Daoy (cell line): ENCODE measurements at places on chromosomes 12 and 14.

- DNase-seq: no peak
Measured at GRCh38 chr14:52547526-52547925, 4.8 kb downstream of the TXNDC16 start.

- no peak for DNase-seq
Measured at GRCh38 chr12:30000401-30000800, 216.7 kb upstream of the TMTC1 start.

DNA sequence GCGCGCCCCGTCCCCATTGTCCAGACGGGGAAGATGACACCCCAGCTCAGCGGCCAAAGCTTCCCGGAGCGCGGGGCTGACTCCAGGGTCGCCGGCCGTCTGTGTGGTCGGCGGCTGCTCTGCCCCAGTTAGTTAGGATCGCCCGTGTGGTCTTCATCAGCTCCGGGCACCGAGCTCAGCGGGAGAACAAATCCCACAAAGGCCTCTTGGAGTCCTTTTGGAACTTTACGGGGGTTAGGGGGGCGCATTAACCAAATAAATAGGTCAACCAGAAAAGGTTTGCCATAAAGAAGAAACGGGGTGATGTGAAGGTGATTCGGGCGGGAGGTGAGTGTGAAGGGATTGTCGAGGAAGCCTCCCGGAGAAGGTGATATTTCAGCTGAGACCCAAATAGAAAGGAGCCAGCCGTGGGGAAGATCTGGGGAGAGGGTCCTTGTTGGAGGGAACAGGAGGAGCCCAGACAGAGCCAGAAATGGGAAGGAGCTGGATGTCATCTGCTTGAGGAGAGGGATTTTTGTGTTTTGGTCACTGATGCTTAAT is 697 bp downstream of the ATP6V0A2 start:
- peak; percentile 9 for DNase-seq

GRCh38 chr14:89493877-89494634 is 77.0 kb upstream of the FOXN3 start:
- no peak for DNase-seq

- DNase-seq: no peak
Measured at GRCh38 chr12:125276567-125276966, 211.3 kb downstream of the AACS start.

DNA sequence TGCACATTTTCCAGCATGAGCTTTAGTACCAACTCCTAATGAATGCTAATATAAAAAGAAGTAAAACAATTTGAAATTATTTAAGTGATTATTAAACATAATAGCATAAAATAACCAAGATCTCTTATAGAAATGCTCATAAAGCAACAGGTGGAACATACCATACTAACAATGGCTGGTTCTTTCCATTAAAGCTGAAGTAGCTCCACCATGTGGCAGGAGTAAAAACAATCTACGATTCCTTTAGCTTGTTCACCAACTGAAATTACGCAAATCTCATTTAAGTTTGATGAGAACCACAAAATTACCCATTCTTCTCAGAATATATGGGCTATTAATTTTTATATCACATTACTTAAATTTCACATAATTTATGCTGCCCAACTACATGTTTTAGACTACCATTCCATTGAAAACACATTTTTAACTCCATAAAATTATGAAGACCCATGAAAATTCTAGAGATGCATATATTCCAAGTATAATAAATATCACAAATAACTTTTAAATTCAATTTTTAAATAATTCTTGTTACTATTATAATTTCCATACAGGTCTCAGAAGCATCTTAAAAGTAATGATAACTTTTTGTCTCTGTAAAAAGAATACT is 213.6 kb downstream of the DAD1 start:
- peak; percentile 44 for DNase-seq

GRCh38 chr12:84599539-84599938 is 313.1 kb downstream of the SLC6A15 start:
- DNase-seq: peak; percentile 13

DNA sequence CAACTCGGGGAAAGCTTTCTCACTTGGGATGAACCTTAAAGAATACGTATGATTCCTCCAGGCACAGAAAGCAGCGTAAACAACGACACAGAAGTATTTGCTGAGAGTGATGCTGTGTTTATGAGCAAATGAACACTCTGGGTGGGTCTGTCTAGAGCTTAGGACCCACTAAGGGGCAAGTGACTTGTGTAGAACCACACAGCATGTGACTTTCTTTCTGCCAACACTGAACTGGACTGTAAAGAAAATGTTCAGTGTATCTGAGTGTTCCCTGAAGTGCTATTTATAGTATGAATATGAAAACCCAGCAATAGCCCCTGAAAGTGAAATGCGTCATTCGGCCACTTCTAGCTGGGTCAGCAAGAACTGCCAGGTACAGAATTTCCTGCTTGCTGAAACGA is 78.5 kb downstream of the ST8SIA1 start:
- no peak for DNase-seq

DNA sequence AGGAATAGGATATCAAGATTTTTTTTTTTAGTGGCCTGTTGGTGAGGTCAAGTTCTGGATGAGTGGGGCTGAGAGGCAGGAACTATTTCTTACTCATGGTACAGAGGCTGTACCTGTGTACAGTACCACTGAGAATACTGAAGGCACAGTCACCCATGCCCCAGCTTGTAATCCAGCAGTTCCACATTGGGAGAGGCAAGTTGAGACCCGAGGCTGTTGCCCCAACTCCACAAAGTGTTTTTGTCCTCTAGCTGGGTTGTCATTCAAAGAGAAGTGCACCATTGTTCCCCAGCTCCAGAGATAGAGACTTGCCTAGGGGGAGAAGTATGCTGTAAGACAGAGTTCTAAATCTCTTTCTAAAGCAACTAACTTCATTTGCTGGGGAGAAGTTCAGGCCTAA is 38.7 kb downstream of the ARID2 start:
- DNase-seq: no peak

DNA sequence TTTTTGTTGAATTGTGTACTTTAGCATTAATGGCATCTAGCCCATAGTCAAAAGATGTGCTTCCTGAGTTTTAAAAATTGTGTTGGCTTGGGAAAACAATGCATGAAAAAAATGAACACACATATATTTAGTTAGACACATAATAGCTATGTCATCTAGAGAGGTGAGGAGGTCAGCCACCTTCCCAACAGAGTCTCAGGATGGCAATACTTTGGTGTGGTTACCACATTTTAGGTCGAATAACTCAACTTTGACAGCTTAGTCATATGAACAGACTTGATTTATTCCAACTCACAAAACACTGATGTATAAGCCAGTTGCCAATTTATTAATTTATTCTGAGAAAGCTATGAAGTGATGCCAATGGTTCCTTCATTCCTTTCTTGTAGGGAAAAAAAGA is 114.0 kb downstream of the ETNK1 start:
- no peak for DNase-seq

GRCh38 chr12:28800129-28800528 is 348.9 kb upstream of the FAR2 start:
- no peak for DNase-seq

GRCh38 chr12:55822228-55822627 is 4.4 kb downstream of the ORMDL2 start:
- DNase-seq: no peak

DNA sequence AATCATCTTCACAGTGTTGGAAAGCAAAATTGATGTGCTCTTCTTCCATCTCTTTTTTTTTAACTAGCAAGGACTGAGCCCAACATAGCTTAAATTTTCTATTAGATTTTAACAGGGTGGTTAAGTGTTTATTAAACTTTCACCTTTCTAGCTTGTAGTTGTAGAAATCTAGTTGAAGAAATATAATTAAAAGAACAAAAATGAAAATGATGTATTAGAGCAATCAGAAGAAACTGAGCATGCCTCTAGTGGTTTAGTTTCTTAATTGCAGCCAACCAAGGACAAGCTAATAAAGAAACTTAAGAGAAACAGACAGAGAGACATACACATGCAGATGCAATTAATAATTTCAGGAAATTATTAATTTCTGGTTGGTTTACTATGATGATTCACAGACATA is 673.0 kb upstream of the LMO3 start:
- no peak for DNase-seq

- no peak for DNase-seq
Measured at GRCh38 chr14:35740215-35740614, 68.9 kb downstream of the RALGAPA1 start.

- peak; percentile 13 for DNase-seq
Measured at GRCh38 chr12:95385246-95386035, 88.5 kb upstream of the METAP2 start.

DNA sequence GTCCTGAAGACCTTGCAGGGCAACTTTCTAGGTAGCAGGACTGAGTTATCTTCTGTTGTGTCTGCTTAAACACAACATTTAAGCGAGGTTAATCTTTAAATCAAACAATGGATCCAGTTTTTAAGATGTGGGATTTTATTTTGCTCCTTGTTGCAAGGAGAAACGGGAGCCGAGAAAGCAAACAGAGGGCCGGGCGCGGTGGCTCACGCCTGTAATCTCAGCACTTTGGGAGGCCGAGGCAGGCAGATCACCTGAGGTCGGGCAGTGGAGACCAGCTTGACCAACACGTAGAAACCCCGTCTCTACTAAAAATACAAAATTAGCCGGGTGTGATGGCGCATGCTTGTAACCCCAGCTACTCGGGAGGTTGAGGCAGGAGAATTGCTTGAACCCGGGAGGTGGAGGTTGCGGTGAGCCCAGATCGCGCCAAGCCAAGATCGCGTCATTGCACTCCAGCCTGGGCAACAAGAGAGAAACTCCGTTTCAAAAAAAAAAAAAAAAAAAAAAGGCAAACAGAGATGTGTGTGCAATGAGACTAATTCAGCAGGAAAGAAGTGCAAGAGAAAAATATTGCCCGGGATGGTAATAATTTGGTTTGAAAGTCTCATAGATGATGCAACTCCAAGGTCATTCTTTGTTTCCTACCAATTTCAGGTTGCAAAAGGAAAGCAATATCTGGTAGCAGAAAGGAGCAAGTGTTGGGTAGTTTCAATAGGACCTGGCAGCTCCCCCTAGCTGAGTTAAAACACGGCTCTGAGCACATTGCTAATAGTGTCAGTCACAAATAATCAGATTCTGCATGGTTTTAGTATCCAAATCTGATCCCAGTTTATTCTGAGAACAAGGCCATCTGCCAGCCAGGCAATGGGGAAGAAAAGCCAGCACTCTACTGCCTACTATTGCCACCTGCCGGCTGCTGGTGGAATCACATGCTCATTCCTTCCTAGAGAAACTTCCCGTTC is 141.4 kb downstream of the PPM1H start:
- peak; percentile 92 for DNase-seq

- no peak for DNase-seq
Measured at GRCh38 chr12:14564336-14564959, 3.2 kb downstream of the PLBD1 start.

DNA sequence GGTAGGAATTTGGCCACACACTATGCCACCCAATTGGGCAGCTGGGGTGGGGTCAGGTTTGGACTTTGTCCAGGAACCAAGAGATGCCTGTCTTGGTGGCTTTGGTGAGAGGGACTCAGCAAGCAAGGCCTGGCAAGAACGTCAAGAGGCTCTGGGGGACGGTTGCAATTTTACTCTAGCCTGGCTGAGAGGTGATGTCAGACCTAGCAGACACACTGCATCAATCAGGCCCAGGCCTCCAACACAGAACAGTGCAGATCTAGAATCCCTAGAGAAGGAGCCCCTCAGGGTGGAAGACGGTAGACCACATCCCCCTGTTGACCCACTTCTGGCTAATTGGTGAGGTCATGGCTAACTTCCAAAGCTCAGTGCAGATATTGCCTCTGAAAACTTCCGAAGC is 1.6 kb upstream of the UNC119B start:
- no peak for DNase-seq

DNA sequence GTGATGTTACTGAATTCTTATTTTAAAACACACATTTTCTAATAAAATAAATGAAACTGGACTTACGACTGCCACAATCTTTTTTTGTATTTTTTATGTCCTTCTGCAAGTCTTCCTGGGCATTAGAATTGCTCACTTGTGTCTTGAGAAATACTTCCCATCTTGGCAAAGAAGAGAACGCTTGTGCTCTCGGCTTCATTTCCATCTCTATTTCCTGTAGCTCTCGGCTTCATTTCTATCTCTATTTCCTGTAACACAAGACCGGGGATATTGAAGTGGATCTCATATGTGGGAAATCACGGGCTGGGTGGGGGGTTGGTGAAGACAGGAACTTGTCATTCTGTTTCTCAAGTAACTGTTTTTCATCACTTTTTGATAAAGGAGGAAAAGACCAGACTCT is 77.9 kb downstream of the EP400 start:
- DNase-seq: no peak

DNA sequence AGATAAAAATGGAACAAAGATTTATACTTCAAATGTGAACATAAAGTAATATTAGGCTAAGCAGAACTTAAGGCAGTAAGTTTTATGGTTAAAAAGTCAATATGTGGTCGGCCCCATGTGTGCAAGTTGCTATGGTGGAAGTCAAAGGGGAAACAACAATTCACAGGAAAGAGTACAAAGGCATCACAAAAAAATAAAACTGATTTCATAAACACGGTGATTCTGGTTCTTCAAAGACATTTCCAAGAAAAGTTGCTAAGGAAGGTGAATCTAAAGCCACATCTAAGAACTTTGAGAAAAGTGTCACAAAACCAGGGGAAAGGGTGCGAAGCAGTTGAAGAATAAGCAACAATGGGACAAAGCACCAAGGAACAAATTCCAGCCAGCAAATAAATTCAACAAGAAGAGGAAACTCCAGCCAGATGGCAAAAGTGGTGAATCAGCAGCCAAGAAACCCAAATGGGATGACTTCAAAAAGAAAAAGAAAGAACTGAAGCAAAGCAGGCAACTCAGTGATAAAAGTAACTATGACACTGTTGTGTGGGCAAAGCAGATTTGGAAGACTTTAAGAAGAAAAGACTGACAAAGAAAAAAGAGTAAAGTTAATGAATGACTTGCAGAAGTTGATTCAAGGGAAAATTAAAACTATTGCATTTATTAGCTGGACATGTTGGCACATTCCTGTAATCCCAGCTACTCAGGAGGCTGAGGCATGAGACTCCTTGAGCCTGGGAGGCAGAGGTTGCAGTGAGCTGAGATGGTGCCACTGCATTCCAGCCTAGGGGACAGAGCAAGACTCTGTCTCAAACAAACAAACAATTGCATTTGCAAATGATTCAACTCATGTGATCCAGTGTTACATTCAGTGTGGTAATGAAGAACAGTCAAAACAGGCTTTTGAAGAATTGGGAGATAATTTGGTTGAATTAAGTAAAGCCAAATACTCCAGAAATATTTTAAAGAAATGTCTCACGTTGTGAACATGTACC is 19.5 kb downstream of the PTGDR start:
- DNase-seq: no peak

DNA sequence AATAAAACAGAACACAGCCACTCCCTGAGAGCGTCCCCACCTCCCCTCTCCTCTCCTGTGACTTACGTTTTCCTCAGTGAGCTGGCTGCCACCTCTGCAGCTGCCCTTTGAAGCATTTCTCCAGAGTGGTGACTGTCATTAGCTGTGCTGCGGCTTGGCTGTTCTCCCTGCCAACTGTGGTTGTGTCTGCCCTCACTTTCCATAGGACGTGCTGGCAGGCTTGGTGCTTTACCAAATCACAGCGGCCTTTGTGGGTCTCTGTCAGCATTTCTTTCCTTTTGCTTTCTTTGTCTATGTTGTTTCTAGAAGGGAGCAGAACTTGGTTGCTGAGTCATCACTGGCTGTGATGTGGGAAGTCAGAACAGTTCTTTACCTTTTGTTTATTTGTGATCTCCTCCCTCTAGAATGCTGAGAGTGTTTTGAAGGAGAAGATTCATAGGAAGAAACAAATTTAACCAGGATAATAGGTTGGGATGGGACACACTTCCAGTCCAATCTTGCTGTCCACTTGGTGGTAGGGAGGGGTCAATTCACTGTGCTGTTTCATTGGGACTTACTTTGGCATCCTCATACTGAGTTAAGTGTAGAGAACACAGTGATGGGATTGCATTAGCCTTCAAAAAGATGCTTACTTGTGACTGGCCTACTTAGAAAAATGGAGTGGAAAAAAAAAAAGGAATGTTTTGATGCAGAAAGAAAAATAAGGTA is 88.2 kb downstream of the TMX1 start:
- peak; percentile 80 for DNase-seq
